ENCODE measurements at places on chromosomes 16 and 17.

DNA sequence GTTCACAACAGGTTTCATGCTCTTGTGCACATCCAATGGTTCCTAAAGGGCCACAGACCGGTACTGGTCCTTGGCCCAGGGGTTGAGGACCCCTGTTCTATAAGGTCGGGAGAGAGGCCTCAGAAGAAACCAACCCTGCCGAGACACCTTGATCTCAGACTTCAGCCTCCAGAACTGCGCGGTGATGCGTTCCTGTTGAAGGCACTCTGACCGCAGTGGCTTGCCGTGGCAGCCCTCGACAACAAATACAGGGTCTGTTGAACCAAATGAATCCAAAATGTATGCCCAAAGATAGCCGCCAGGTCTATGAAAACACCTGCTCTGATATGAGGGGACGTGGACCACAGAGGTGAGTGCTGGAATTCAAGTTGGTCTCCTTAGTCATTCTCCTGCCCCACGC, 389.8 kb downstream of the SEC14L1 start:
- no peak for DNase-seq

GRCh38 chr16:23729503-23730424, 16.7 kb upstream of the ERN2 start:
- no peak for DNase-seq

DNA sequence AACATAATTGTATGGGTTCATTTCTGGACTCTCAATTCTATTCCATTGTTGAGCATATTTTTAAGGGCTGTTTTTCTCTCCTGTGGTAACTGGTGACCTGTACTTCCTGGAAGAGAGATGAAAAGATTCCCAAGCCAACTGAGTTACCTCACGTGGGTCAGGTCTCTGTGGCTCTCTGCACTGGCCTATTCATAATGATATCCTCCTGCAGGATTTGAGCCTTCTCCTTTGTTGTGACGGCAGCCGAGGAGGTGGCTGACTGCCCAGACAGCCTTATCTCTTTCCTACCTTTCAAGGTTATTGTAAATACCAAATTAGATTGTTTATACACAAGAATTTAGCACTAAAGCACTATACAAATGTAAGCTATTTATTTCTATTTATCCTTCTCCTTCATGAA, 2.7 kb upstream of the ACE start:
- peak; percentile 74 for DNase-seq

- DNase-seq: no peak
Measured at GRCh38 chr16:77736879-77737278, 14.6 kb downstream of the NUDT7 start.

DNA sequence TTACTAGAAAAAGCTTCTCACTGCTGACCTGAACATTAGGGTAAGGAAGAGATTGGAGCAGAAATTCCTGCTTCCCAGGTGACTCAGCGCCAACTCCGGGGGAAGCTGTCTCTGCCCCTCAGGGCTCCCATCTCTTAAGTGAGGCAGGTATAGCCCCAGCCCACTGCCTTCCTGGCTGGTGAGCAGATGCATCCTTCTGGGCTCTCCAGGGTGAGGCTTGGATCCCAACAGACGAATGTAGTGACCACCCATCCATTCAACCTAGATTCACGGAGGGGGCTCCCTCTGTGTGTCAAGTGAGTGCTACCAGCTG, 3.2 kb downstream of the ATP2C2 start:
- DNase-seq: no peak

DNA sequence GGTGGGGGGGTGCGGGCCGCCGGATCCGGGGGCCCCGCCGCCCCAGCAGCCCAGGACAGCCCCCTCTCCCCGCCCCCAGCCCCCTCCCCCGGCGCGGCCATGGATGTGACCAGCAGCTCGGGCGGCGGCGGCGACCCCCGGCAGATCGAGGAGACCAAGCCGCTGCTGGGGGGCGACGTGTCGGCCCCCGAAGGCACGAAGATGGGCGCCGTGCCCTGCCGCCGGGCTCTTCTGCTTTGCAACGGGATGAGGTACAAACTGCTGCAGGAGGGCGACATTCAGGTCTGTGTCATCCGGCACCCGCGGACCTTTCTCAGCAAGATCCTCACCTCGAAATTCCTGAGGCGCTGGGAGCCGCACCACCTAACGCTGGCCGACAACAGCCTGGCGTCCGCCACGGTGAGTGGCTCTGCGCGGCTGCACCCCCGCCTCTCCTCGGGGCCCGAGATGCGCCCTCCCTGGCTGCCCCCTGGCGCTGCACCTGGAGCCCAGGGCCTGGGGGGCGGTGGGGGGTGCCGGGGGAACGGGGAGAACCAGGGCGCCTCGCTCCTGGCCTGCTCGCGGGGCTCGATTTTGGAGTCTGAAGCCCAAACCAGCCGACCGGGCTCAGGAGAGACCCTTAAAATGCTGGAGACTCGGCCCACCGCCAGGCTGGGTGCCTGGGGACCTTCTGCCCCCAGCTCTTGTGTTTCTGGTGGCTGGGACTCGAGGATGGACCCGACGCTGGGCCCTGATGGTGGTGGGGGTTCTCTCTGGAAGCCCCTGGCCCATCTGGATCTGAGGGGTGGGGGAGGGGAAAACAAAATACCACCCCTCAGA, 744 bp downstream of the CMIP start:
- no peak for DNase-seq

DNA sequence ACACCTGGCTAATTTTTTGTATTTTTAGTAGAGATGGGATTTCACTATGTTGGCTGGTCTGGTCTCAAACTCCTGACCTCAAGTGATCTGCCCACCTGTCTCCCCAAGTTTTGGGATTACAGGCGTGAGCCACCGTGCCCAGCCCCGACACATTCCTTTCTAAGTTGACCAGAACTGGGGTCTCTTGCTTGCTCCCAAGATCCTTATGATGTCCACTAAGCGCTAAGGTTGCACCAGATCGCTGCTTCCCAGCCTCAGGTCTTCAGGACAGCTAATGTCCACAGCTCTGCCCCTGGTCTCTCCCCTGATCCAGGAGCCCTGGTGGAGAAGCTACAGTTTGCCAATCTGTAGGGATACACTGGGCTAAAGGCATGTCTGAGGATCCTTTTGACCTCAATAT, 29.5 kb downstream of the NSMCE1 start:
- no peak for DNase-seq

GRCh38 chr16:22912654-22913053, 98.7 kb downstream of the HS3ST2 start:
- DNase-seq: no peak

GRCh38 chr16:55576384-55576783, 9.9 kb downstream of the CAPNS2 start:
- DNase-seq: no peak

DNA sequence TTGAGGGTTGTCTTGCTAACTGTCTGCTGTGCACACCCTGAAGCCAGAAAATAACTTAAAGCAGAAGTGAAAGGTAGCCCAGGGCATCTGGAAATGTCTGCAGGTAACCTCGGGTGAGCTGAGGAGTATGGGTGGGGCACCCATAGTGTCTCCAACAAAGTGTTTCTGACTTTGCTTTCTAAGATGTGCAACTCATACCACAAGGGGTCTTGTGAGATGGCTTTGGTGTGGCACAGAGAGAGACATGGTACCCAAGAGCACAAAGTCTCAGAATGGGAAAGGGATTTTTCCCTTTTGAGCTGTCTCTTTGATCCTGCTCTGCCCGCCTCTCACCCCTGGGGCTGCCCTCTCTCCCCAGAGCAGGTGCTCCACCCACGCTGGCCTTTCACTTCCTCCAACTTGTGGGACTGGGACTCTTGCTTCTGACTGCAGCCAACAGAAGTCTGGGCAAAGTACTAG, 6.9 kb downstream of the CHD9 start:
- DNase-seq: no peak

DNA sequence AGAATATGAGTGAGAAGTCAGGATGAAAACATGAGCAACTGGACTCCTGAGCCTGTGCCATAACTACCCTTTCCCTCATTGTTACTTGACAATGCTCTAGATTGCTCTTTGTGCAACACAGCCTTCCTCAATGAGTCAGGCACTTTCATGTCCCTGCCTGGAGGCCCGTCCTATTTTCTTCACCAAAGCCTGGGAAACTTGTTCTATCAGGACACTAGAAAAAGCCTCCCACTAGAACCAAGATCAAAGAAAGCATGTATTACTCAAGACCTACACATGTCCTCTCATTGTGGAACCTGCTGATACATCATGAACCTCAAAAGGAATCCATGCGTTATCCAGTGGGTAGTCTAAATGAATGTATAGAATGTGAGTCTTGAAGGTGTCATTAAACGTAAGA, 624.5 kb downstream of the TOX3 start:
- DNase-seq: no peak

- DNase-seq: no peak
Measured at GRCh38 chr17:46191322-46192188, 1.7 kb downstream of the KANSL1 start.
